ENCODE measurements at places on chromosomes 6 and 20.

DNA sequence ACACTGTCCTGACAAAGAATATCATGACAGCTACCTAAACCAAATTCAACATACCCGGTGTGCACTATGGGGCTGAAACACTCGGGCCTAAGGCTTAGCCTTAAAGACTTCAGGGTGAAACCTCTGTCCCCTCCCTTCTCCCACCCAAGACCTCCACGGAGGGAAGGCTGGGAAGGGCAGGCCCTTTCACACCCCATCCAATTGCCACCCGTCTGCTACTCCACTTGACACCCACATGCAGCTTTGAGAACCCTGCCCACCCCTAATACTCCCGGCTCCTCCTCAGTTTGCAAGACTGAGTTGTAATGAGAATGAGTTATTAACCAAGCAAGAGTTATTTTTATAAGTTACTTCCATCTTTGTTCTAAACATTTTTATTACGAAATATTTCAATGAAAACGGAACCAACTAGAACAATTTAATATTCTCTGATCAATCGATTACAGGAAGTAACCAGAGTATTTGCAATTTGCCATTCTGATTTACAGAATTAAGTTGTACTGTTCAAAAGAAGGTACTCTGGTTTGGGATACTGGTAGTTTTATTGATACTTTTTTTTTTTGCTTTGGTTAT, 3.7 kb downstream of the TAF4 start:
- no peak for DNase-seq

DNA sequence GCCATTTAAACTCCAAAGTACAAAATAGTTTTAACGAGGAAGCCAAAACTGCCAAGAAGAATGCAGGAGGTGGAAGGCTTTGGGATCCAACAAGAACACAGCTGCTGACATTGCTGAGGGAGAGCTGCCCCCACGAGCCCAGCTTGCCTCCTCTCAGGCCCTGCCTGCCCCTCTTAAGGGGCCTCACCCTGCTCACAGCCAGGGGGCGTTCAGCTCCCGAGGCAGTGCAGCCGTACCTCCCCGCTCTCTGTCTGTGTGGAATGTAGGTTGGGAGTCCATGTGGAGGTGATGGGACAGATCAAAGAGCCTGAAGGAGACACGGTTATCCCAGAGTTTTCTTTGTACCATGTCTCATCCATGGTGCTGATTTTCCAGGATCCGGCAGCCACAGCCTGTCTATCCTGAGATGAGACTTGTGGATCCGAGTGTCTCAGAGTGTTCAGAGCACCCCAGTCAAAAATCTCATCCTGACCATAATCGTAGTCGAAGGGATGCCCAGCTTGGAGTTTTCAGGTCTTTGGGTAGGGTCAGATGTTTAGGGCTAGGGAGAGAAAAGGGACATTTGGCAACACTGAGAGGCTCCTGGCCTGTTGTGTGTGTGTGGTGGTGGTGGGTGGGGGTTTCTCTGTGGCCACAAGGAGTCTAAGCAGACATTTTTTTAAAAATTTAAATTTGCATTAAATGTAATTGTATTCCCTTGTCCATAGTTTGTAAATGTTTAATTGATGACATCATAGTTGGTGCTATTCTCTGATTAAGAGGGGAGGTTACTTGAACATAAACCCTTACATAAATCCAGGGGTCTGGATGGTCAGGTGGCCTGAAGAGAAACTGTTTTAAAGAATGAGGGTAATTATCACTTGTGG, 111.4 kb upstream of the CLDN20 start:
- no peak for DNase-seq

GRCh38 chr6:28977341-28978132, 27.6 kb downstream of the ZNF311 start:
- no peak for DNase-seq

DNA sequence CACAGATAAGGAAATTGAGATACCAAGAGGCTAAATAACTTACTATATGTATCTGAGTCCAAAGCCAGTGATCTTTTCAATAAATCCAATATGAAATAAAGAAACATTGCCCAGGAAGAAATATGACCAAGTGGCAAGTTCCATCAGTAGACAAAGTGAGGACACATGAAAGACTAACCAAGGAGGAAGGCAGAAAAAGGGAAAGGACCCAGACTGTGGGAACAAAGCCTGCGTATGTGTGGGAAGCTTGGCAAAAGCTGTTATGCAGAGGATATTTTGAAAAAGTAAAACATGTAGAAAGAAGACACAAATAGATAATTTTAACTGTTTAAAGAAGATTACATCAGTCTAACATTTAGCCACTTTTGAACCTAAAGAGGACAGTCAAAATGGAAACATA, 264.4 kb upstream of the PRDM1 start:
- DNase-seq: no peak

GRCh38 chr6:79009819-79010218, 68.2 kb downstream of the PHIP start:
- DNase-seq: no peak
